HL-60 (cell line): ENCODE measurements at places on chromosomes 6 and 20.
A peak's percentile ranks its signal among the peaks of the same experiment; 100 is the strongest.

DNA sequence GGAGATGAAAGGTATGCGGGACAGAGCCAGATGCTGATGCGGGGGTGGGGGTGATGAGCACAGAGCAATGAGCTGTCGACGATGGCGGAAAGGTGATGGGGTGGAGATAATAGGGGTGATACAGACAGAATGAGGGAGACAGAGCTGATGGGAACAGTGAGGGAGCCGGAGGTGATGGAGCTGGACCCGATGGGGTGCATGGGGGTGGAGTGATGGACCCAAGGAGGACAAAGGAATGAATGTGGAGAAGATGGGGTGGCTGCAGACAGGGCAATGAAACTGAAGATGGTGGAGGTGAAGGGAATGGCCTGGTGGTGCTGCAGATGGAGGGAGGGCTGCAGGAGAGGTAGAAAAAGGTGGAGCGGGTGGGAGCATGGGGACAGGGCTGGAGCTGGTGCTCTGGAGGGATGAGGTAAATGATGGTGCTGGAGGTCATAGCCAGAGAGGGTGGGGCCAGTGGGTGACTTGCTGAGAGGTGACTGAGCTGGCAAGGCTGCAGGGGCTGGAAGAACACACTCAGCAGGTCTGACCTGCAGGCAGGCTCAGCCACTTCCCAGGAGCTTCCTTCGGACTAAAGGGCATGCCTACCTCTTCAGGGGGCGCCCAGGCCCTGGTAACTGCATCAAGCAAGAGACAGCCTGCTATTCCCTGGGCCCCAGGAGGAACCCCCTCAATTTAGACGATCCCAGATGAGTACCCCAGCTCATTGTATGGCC lies 6.0 kb upstream of the FOXS1 start:
- no peak for DNase-seq

DNA sequence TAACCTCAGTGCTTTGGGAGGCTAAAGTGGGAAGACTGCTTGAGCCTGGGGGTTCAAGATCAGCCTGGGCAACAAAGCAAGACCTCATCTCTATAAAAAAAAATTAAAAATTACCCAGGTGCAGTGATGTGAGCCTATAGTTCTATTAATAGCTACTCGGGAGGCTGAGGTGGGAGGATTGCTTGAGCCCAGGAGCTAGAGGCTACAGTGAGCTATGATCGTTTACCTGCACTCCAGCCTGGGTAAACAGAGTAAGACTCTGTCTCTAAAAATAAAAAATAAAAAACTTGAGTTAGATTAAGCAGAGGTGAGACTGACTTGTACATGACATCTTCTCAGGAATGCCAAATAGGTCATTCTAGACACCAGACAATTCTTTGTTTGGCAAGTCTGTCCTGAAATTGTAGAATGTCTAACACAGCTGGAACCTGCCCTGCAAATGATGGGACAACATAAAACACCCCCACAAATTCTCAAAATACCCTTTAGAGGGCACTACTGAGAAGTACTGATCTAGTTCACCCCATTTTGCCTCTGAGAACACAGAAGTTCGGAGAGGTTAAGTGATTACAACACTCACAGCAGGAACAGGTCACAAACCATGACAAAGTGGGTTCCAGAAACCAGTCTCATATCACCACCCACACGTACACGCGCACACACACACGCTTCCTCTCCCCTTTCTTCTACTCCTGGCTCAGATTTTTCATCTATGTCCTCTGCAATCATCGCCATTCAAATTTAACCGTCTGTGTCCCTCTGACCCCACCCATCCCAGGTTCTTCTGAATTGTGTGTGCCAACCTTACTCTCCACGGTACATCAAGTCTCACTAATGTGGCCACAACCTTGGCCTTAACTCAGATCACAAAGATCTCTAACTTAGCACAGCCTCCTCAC lies 38.3 kb downstream of the ARHGAP18 start:
- peak; percentile 82 for DNase-seq

DNA sequence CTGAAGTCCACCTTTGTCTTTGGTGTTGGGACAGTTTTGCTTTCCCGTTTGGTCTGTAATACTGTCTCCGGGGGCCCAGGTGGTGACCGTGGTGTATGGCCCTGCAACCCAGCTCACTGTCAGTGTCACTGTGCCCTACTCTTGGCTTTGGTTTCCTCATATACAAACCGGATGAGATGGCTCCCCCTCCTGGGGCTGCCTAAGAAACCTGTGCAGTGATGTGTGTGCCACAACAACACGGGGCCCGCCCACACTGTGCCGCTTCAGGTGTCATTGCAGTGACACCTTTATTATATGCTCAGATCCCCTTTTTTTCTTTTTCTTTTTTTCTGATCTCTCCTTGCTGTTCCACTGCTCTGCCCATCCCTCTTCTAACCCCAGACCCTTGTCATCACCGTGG lies 73.9 kb downstream of the RAMACL start:
- no peak for DNase-seq

DNA sequence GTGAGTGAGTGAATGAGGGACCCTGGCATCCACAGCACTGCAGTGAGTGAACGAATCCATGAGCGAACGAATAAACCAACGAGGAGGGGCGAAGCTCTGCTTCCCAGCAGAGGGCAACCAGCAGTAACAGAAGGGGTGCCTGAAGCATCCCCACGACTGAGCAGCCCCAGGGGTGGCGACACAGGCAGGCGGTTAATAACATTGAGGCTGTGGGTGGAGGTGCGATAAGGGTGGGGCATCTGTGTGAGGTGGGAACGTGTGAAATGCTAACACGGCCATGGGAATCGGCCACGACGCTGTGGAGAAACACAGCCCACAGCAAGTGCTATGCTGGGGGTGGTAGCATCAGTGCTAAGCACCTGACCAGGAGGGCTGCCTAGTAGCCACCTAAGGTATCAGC lies 75.9 kb downstream of the TAF4 start:
- DNase-seq: no peak

- no peak for DNase-seq
Measured at GRCh38 chr20:25408170-25408547, 686 bp downstream of the GINS1 start.

DNA sequence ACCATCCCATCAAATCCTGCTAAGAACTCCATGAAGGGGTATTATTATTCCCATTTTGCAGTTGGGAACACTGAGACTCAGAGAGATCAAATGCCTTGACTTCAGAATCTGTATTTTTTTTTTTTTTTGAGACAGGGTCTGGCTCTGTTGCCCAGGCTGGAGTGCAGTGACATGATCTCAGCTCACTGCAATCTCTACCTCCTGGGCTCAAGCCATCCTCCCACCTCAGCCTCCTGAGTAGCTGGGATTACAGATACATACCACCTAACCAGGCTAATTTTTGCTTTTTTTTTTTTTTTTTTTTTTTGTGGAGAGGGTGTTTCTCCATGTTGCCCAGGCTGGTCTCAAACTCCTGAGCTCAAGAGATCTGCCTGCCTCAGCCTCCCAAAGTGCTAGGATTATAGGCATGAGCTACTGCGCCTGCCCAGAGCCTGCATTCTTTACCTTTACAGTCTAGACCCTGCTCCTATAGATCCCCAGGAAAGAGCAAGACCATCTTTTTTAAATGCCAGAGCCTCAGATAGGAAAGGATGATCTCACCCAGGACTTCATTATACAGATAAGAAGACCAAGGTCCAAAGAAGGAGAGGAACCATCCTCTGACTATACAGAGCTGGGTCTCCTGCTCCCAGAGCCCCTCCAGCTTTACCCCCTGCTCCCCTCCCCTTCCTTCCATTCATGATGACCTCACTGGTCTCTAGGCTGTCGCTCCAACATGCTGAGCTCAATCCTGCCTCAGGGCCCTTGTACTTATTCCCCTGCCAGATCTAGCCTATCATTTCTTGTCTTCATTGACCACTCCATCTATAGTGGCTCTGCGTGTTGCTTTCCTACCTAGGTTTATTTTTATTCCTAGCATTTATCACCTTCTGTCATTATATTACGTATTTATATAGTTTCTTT lies 138.6 kb downstream of the CEBPB start:
- DNase-seq: no peak
